ENCODE measurements at places on chromosomes 6 and 20. TPM values are rescaled to one million over a fixed set of nuclear protein-coding genes. Genes with fewer than 3 reads are reported as not detected.

Gene SEMG1
- total RNA-seq = 0.14 TPM

- DNase-seq = peak; percentile 29
These were observed 25.4 kb upstream of the RIMS4 start for GRCh38 chr20:44835661-44836221.

DNA sequence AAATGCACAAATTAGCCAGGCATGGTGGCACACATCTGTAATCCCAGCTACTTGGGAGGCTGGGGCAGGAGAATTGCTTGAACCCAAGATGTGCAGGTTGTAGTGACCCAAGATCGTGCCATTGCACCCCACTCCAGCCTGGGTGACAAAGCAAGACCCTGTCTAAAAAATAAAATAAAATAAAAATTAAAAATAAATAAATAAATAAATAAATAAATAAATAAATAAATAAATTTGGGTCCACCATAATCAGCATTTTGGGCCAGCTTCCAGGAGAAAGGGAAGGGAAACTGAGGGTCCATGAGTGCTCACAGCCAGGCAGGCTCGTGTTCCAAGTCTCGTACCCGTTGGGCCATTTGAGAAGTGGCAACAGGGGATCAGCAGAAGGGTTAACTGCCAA lies 131.6 kb upstream of the AGPAT4 start:
- DNase-seq = no peak

DNA sequence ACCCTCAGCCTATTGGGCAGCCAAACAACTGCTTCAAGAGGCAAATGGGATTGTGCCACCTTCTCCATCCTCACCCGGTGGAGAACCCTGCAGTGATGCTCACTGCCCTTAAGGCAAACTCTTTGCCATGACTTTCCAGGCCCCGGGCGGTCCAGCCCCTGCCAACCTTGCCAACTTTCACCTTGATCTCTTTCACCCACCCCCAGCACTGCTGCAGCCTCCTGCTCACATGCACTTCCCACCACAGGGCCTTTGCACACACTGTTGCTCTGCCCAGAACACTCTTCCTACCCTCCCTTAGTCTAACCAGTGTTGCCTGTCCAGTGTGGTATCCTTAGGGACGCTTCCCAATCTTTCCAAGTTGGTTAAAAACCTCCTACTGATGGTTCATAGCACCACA lies 221.1 kb downstream of the EYA2 start:
- DNase-seq = no peak

GRCh38 chr6:132063204-132063603 lies 112.0 kb upstream of the CCN2 start:
- no peak for DNase-seq

Gene BANF2
- not detected for total RNA-seq

Data from lung (tissue), 17 donors.